ENCODE measurements at places on chromosomes 1 and 21.
A peak's percentile ranks its signal among the peaks of the same experiment; 100 is the strongest.

DNA sequence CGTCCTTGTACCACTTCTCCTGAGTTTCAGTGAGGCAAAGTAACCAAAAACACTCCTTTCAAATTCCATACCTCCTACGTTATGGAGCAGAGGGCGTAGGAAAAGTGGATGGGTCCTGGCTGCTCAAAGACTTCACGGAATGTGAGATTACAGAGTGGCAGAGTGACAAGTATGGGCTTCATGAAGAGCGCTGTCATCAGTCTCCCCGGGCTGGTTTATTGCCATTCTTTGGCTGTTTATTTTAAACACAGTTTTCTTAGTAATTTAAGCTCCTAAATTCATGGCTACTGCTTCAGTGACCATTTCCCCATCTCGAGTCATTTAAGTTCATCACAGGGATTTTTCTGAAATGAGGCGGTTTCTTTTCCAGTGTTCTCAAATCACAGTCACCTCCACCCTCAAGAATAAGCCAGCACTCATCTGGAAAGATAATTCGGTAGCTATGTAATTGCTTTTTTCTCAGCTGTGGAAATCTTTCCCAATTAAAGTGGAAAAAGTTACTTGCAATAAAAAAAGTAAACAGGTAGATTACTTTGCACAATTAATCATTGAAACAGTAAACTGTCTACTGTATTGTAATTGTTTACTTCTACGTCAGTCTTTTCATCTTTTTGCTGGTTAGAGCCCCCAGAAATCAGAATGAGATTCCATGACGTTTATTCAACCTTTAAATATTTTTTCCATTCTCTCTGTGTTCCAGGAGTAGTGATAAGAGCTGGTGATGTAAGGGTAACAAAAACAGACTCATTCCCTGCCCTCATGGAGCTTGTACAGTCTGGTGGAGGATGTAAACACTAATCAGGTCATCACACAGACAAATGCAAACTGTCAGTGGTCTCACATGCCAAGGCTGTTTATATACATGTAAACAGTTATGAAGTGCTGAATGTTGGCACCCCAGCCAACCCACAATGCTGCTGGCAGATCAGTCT, 3.0 kb upstream of the SMYD2 start:
- DNase-seq: no peak

GRCh38 chr1:31639543-31639942, 5.1 kb downstream of the PEF1 start:
- DNase-seq: no peak

GRCh38 chr21:18499761-18500376, 96.3 kb upstream of the TMPRSS15 start:
- DNase-seq: peak; percentile 7

DNA sequence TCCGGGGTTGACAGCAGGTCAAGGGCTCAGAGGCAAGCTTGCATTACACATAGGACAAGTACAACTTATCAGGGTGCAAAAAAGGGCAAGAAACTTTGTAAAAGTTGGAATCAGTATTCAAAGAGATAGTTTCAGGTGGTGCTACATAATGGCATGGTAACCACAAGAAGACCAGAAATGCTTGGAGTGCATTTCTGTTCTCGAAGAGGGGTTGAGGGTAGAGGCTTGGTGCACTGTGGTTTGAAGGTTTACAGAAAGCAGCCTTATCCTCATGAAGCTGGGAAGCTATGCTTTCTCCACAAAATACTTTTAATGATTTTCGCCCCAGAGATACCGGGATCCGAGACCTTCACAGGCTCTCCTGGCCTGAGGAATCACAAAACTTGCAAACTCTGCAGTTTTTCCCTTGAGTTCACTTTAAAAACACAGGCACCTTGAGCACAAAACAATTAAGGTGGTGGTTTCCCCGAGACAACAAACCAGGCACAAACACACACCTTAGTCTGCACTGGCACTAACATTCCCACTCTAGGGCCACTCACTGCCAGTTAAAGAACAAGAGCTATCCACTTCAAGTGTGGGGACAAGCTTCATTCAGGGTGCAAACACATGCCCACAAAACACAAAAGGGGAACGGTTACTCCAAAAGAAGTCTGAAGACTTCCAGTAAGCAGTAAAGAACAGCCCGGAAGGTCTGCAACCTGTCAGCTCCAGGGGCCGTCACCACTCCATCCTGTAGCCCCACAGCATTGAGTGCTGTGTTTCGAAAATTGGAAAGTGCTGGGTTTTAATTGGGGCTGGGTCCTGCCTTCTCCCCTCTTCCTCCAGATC, 29.8 kb upstream of the NFIA start:
- DNase-seq: no peak

DNA sequence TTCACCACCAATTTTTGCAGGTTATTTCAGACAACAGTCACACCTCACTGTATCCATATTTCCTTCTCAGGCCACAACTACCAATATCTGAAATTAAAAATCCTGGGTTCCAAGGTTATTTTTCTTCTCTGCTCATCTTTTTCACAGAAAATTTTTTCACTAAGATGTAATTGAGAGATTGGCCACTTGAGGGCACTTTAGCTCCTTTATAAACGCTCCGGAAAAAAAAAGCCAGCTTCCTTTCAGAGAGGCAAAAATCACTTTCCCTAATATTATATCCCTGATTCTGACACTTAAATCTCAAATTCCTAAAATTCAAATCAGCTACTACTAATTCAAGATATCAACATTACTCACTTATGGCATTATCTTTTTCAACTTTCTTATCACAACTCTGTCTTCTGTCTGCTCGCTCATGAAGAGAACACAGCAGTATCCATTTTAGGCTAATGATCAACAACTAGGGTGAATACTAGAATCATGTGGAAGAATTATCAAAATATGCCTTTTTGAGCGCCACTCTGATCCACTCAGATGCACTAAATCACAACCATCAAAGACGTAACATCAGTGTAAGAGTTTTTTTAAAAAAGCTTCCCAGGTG, 101.4 kb upstream of the RGS1 start:
- DNase-seq: no peak

GRCh38 chr1:38285807-38286530, 239.4 kb upstream of the POU3F1 start:
- DNase-seq: no peak

- no peak for DNase-seq
These were observed 37.5 kb downstream of the SPTA1 start for GRCh38 chr1:158649052-158649451.

GRCh38 chr1:33368431-33368830, 47.5 kb upstream of the A3GALT2 start:
- DNase-seq: no peak

DNA sequence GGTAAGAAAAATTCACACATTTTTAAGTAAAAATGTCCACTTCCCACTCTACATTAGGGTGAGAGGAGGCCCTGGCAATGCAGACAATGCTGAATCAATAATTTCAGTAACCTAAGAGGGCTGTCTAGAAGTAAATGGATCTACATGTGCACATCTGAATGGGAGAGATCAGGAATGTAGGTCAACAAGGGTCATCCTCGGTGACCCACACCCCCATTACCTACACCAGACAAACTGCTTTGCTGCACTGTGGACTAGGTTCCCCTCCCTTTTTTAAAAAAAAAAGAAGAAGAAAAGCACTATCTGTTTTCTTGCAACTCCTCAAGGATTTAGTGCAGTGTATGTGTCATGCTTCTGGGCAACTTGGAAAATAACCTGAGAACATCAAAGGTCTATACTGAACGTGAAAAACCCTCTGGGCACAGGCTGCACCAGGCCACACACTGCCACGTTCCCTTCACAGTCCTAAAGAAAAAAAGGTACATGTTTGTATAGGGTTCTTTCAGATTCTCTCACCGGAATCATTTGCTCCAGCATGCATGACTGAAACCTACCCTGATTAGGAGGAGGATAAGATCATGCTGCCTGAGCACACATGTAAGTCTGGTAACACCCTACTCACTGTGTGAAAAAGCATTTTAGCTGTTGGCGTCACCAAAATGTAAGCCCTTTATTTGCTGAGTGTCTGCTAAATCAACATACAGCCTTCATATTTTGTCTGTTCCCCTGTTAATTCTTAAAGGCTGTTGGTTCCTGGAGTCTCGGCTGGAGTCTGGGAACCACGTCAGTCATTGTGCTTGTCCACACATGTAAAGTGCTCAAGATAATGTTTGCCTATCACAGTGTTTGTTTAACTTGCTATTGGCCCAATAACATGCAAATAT, 341.0 kb downstream of the SMYD3 start:
- DNase-seq: no peak

DNA sequence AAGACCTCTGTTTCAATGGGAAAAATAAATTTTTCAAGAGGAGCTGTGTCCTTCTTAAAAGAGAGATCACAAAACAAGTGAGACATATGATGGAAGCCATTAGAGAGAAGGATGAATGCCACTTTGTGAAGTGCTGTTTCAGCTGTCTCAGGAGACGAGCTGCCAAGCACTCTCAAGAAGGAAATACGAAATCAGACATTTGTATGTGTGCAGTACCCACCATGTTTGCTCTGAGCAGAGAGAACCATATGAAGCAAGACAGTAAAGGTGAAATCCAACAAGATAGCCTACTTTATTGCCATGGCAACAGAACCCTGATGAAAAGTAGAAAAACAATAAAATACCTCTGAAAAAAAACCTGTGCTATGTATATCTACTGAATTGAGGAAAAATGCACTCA, 168.1 kb downstream of the AMY1C start:
- no peak for DNase-seq

GRCh38 chr1:51666478-51666877, 49.6 kb downstream of the OSBPL9 start:
- no peak for DNase-seq

- DNase-seq: no peak
These were observed 867.4 kb upstream of the ADGRL2 start for GRCh38 chr1:80933346-80933745.

DNA sequence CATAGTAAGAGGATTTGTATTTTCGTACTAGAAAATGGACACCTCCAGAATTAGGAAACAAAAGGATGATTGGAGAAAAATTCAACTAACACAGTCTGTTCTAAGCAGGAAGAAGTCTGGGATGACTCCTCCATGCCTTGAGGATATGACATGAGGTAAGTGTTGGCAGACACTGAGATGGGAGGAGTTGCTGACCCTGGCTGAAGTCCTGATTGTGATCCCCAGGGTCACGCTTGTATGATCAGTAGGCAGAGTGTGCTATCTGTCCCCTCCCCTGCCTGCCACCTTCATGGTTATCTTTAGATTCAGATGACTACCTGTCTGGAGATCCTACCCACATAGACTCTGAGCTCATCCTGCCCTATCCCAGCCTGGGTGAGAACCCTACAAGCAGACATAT, 249.1 kb downstream of the C1orf94 start:
- DNase-seq: no peak

DNA sequence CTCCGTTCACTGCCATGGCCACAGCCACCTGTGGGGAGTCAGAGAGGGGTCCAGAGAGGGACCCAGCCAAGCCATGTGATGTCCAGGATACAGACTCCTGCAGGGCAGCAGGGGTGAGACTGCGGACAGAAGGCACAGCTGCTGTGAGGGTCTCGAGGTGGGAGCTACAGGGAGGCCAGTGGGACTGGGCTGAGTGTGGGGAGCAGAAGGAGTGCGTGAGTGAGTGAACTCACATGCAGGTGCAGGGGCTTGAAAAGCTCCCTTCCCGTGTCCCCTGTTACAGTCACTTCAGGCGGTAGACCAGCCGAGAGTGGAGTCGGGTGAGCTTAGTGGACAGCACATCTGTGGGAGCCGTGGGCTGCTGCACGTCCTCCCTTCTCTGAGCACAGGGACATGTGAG, 42.4 kb downstream of the S100B start:
- no peak for DNase-seq

- DNase-seq: no peak
These were observed at the start of gene INSRR for GRCh38 chr1:156858959-156859522. INSRR (minus strand) TSS chr1:156859117; CDS start chr1:156858621, 496 bp downstream.

GRCh38 chr1:19597496-19598309, 46.4 kb upstream of the NBL1 start:
- DNase-seq: peak; percentile 69

- DNase-seq: no peak
These were observed 65.1 kb downstream of the ATG4C start for GRCh38 chr1:62849031-62849430.

GRCh38 chr1:153532769-153533599, 2.8 kb downstream of the S100A6 start:
- peak; percentile 77 for DNase-seq

DNA sequence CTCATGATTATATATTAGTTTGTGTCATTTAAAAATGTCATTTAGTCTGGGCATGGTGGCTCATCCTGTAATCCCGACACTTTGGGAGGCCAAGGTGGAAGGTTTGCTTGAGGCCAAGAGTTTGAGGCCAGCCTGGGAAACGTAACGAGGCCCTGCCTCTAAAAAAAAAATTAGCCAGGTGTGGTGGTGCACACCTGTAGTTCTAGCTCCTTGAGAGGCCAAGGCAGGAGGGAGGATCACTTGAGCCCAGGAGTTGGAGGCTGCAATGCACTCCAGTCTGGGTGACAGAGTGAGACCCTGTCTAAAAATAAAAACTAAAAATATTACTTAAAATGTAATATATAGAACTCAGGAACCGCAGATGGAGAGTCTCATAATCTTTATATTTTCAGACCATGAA, 34.6 kb downstream of the RUNX3 start:
- no peak for DNase-seq

- DNase-seq: no peak
These were observed 64.8 kb downstream of the ALPL start for GRCh38 chr1:21573971-21574465.

DNA sequence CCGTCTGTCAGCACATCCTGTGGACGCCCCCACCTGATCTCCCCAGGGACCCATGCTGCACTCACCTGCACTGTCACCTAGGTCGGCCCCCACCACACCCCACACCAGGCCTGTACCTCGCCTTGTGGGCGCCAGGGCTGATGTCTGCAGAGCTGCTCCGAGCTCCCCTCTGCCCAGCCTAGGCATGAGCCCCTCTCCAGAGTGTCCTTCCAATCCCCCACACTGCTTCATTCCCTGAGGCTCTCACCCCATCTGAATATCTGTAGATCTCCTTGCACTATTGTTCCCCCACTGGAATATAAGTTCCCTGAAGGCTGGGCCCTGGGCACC, 12.2 kb downstream of the UMODL1 start:
- DNase-seq: no peak

- DNase-seq: no peak
These were observed at the start of gene DMBX1 for GRCh38 chr1:46489638-46490405. DMBX1 (plus strand) TSS chr1:46489836; CDS start chr1:46507011, 17,175 bp downstream.

- DNase-seq: peak; percentile 29
These were observed 3.2 kb upstream of the NPL start for GRCh38 chr1:182786223-182786994.

DNA sequence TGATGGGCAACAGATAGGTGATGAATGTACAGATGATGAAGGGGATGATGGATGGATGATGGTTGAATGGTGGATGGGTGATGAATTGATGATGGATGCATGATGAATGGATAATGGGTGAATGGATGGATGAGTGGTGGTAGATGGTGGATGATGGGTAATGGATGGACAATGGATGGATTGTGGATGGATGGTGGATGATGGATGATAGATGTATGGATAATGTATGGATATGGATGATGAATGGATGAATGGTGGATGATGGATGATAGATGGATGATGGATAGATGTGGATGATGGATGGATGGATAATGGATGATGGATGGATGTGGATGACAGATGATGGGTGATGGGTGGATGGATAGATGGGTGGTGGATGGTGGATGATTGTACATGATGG, 35.7 kb downstream of the WNT3A start:
- DNase-seq: no peak
